ENCODE measurements at places on chromosomes 12 and 14.

DNA sequence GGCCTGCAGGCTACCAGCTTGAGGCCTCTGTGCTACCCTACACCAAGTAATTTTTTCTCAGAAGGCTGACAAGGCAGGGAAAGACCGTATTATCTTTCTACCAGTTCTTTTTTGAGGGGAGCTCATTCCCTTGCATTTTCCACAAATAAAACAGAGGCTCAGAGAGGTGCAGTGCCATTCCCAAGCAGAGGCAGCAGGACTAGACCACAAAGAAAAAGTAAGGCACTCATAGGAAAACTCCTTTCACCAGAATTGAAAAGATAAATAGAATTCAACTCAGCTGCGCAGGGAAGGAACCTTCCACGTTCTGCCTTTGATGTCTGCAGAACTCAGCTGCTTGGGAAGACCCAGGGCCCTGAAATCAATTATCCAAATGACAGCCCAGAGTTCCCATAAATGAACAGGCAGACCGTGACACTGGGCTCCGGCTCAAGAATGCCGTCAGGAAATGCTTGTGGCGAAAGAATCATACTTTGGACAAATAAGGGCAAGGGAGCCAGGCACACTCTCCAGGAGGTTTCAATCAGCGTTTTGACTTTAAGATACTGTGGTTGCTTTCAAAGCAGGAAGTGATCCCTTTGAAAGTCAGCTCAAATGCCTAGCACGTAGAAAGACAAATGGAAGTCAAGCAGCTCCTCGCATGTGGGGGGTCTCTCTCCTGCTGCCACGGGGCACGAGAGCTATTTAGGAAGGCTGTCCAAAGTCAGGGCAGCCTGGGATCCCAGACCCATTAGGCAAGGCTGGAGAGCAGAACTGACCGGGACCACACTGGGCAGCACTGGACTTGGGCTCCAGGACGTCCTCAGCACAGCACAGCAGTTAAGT is 14.0 kb downstream of the KCTD10 start:
- DNase-seq: no peak

DNA sequence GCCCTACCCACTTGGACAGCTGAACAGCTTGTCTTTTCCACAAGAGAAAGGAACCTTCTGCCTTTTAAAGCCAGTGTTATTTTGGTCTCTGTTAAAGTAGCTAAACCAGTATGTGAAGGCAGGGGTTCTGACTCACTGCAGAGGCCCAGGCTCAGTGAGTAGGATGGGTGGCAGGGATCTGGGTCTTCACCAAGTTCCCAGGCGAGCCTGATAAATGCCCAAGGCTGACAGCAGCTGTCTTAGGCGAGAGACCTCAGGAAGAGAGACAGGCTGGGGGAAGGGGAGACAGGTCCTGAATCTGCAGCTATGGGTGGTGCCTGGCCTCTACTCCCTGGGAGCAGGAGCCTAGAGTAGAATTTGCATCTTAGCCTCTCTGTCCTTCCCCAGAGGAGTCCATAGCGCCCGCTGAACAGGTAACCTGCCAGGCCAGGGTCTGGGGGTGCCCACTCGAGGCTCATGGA is 18.1 kb upstream of the KIF26A start:
- no peak for DNase-seq

DNA sequence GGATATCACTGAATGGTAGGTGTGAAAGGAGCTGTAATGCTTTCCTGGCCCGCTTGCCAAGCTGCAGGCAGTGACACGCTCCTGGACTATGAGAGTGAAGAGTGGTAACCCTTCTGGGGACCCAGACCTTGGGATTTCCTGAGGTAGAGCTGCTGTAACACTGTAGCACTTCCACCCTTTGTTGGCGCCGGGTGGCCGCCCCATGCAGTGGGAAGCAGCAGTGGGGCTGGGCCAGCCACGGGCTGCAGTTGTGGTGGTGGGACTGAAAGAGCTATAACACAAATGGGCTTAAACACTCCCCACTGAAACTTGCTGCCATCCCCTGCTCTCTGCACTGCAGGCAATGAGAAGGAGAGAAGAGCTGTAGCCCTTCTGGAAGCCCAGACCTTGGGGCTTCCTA is 9.6 kb upstream of the FBXO33 start:
- no peak for DNase-seq

DNA sequence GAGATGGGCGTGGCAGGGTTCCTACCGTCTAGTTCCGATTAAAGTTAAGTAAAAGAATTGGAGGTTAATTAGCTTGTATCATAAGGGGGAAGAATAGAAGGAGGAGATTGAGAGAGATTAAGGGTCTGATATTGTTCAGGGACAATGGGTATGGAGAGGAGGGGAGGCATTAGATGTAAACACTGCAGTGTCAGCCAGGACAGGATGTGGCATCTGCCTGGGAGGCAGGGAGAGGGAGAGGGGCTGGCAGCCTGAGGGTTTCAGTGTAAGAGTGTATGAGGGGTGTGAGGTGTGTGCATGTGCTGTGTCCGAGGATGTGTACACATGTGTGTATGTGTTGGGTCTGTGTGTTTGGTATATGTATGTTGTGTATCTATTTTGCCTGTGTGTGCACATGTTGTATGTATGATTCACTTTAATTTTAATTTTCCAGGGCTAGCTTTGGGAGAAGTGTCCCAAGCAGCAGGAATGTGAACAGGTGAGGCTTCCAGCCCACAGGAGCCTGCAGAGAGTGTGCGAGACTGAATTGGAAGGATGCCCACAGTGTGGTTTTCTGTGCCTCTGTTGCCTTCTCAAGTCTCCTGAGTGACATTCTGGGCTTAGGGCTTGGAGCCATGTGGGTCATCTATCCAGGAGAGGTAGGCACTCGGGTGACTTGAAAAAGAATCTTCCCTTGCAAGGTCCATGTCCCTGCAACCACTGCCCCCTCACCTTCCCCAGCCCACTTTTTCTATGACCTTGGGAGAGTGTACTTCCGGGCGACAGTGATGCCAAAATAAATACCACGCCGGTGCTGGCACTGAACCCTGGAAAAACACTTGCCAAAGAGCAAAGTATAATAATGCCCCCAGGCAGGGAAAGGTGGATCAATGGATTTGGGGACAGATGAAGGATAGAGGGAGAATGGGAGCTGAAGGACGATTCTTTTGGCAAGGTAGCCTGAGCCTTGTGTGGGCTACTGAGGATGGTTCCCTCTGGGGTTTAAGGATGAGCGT is 36.8 kb upstream of the DCD start:
- no peak for DNase-seq

- no peak for DNase-seq
These were observed 28.1 kb upstream of the PRICKLE1 start for GRCh38 chr12:42617622-42618021.

DNA sequence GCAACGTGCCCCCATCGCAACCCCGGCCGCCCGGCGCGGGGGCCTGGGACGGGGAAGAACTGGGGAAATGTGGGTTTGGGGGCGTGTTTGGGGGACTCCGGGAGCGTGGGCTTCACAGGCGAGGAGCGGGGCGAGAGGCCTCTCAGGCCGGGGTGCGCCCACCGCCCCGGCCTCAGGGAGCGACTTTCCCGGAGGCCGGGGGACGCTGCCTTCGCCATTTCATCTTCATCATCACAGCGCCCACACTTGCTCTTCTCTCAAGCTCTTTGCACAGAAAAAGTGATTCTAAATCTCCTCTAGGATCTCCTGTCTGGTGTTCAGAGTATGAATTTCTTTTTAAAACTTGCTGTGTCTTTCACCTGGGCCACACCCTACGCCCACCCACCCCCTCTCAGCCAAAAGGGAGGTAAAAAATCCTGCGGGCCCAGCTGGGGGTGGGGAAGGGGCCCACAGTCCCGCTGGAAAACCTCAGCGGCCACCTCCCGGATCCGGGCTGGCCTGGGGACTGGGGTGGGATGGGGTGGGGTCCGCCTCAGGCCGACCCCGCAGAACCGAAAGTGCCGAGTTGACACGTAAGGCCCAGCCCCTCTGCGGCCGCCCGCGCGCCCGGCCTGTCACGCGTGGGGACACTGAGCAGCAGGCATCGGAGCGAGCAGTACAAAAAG is 7.4 kb downstream of the CDKN1B start:
- DNase-seq: no peak

DNA sequence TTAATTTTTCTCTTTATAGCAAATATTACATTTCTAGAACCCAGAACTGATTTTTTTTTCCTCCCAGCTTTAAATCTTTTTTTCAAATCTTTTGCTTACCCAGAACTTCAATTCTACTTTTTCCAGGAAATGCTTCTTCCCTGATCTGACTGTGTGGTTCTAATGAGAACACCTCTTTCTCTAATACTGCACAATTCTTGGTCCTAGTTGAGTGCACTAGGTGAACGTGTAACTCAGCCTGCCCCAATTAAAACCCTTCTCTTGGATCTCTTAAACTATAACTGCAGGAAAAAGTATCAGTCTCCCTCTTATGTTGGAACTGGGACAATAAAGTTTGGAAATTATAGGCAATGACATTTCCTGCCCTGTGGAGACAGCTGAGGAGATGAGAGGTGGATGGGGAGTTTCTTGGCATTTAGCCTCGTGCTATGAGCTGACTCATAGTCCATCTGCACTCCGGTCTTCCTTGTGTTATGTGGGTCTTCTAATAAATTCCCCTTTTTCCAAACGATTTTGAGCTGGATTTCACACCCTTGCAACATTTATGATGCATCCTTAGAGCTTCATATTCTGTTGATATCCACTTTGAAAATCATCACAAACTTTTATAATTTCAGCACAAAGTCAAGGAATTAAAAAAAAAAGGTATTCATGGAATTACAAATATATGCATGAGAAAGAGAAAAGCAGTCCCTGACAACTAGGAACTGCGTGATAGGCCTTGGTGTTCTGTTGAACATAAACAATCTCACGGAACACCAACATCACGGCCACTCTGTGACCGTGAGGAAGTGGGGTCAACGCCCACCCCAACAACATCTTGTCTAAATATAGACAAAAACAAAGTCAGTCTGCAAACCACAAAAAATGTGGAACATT is 52.4 kb downstream of the BRMS1L start:
- DNase-seq: no peak

- DNase-seq: no peak
These were observed 24.6 kb upstream of the APOF start for GRCh38 chr12:56387152-56387736.

GRCh38 chr12:124463341-124463921 is 104.0 kb downstream of the NCOR2 start:
- DNase-seq: no peak

GRCh38 chr14:93941293-93941910 is 14.3 kb downstream of the FAM181A start:
- no peak for DNase-seq

GRCh38 chr14:67892466-67893100 is 73.0 kb downstream of the RAD51B start:
- no peak for DNase-seq

GRCh38 chr12:21992823-21993222 is 51.6 kb upstream of the ABCC9 start:
- DNase-seq: no peak

DNA sequence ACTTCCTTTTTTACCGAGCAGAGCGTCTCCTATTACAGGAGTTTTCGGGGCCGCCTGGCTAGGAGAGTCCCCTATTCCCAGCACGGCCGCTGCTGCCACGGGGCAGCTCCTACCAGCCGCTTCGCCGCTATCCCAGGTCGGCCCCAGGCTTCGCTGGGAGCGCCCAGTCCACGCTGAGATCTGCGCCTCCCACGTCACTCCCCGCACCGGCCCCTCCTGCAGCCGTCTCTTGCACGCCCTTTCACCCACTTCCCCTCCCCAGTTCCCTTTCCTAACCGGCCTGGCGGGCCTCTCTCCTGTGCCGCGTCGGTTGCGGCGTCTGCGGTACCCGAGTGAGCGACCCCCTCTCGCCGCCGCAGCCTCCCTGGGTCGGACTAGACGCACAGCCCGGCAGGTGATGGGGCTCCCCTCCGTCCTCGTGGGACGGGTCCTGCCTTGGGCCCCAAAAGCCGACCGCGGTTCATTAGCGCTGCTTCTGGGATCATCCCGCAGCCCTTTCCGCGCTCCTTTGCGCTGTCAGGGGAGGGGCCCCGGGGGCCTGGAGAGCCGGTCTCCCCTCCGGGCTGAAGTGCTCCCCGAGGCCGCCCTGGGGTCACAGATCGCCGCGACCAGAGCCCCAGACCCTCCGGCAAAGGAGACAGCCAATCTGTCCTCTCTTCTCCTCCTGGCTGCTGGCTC is 1318.4 kb downstream of the TMEM121 start:
- peak; percentile 23 for DNase-seq

- no peak for DNase-seq
These were observed 147.4 kb downstream of the SLC38A4 start for GRCh38 chr12:46678426-46678825.

DNA sequence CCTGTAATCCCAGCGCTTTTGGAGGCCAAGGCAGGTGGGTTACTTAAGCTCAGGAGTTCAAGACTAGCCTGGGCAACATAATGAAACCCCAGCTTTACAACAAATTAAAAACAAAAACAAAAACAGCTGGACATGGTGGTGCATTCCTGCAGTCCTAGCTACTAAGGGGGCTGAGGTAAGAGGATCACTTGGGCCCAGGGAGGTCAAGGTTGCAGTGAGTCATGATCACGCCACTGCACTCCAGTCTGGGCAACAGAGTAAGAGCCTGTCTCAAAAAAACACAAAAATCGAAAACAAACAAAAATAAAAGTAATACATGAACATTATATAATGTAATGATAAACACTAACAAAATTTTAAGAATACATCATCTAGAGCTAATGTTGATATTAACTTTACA is 46.2 kb upstream of the GRIP1 start:
- no peak for DNase-seq

DNA sequence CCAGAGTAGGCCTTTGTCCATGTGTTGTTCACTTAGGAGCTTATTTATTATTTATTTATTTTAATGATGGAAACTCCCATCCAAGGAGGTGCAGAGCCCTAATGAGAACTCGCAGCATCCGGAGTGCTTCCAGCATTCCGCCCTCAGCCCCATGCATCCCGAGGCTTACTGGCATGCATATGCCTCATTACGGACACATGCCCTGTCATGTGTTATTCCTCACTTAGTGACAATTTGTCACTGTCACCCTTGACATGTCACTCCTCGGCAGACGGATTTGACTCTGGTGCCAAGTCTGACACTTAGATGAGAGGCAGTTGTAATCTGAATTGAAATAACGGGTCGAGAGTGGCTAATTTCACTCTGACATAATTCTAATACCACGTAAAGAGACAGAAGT is 132.8 kb downstream of the VRK1 start:
- no peak for DNase-seq

DNA sequence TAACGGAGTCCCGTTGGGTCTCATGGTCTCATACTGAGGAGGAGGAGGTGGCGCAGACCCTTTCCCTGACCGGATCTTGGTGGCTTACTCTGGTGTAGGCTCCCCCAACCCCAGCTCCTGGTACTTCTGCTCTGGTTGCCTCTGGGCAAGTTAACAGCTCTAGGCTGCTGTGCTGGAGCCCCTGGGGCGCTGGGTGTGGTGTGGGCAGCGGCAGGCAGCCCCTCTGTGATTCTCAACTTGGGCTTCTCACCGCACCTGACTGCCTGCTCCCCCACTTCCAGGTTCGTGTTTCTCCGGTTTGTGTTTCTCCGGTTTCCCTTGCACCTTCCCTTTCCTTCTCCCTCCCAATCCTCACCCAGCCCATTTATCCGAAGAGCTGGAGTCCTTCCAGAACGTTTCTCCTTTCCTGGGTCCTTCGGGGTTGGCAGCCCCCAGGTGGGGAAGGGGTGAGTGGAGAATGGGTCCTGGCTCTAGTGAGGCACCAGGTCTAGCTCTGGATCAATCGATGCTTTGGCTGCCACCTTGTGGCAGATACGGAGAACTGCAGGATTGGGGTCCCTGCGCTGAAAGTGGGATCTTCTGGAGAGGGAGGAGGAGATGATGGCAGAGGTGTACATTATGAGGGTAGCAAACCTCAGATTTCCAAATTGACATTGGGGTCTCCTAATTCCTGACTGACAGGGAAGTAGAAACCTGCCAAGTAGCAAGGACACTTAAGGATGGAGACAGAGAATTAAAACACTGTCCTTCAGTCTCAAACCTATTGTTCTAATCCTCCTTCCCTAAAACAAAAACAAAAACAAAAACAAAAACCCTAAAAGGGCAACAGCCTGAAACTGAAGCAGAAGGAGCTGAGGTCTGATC is 8.3 kb downstream of the CISTR start:
- DNase-seq: no peak

All from activated CD8-positive, alpha-beta memory T cell treated with anti-CD3 and anti-CD28 coated beads for 48 hours (primary cell).